ENCODE measurements at places on chromosomes 7 and 10. TPM values are rescaled to one million over a fixed set of nuclear protein-coding genes. Genes with fewer than 3 reads are reported as not detected.
A peak's percentile ranks its signal among the peaks of the same experiment; 100 is the strongest.

Gene RPEL1
- not detected for total RNA-seq

DNA sequence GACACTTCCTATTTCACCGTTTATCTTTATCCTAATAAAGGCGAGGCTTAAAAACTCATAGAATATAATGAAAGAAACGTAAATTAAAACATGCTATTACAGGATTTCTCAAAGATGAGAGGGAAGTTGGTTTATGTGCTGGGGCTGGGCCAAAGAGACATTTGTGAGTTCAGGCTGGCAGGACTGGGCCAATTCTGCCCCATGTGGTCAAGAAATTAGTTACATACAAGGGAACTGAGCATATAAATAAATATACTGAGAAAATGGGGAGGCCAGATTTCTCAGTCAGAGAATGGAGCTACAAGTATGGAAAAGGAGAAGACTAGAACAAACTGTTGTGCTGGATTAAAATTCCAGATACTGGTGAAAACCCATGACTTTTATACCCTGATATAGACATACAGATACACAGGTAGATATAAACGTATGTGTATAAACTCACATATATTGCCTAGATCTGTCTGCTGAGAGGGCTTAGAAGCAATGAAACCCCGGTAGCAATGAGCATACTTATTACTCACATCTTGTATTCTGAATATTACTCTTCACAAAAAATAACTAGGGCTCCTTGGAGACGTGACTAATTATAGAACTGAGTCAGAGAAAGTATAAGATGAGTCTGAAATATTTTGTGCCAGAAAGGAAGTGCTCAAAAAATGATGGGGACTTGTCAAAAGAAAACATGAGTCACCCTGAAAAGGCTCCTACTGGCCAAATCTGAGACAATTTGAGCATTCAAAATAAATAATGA, 155.7 kb upstream of the FGFR2 start:
- DNase-seq = peak; percentile 32

- no peak for DNase-seq
Measured at GRCh38 chr10:84341538-84341856, 13.1 kb downstream of the CCSER2 start.

GRCh38 chr7:12475362-12476063, 71.8 kb upstream of the VWDE start:
- DNase-seq = peak; percentile 68

Gene BRAT1
- total RNA-seq = 20.4 TPM

- DNase-seq = no peak
Measured at GRCh38 chr10:80161321-80162083, 29.0 kb downstream of the PLAC9 start.

- DNase-seq = peak; percentile 38
Measured at GRCh38 chr7:33757563-33758165, 147.7 kb upstream of the BMPER start.

Gene PCGF5
- 13.5 TPM for total RNA-seq

- no peak for DNase-seq
Measured at GRCh38 chr10:132063432-132063831, 2.3 kb upstream of the JAKMIP3 start.

DNA sequence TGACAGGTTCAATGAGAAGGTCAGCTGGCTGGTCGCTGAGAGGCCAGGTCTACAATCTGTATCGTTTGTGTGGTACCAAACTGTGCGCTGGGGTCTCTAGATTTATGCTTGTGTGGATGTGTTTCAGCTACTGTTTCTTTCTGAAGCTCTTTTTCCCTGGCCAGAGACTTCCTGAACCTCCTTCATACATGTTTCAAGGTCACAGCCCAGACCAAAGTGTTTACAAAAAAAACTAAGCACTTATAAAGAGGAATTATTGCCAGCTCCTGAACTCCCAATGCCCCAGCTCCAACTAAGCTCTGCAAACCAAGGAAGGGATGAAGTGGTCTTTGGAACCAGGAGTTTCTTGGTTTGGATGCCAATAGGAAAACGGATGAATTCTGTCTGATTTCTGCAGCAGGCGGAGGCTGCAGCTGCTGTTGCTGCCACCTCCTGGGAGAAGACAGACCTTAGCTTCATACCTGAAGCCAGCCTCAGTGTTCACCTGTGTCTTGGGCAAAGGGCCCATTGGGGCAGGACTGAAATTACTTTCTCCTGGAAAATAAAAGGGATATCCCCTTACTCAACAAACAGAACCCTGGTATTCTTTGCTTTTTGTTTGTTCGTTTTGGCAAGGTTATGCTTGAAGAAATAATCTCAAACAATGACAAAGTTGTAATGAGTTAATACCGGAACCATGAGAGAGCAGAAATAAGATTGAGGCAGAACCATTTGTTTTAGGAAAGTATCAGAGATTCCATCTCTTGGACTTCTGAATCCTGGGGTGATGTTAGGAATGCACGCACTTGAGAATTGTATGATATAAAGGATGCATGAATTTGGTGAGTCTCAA, 24.6 kb upstream of the MKLN1 start:
- no peak for DNase-seq

Gene AKR1C2
- 10.9 TPM for total RNA-seq

Gene CNTNAP2
- 9.4 TPM for total RNA-seq

GRCh38 chr7:116087291-116087690, 56.7 kb upstream of the TFEC start:
- DNase-seq = no peak

DNA sequence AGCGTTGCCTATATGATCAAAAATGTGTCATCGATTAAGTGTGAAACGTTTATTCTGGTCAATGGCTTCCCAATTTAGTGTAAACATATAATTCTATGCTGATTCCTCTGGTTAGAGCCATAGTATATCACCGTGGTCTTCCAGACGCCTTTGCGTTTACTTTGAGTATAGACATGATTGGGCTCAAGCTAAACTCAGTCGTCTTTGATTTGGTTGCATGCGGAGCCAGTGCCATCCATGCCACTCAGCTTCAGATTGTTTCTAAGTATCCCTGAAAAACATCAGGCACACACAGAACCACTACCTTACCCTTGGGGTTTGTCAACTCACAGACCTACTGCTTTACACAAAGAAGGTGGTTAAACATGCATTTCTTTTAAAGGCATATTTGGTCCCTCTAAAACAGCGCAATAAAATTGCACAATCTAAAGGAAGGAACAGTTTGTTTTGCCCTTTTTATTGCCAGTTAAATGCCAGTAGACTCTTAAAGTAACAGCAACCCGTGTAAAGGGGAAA, 273.6 kb upstream of the KLF6 start:
- no peak for DNase-seq

DNA sequence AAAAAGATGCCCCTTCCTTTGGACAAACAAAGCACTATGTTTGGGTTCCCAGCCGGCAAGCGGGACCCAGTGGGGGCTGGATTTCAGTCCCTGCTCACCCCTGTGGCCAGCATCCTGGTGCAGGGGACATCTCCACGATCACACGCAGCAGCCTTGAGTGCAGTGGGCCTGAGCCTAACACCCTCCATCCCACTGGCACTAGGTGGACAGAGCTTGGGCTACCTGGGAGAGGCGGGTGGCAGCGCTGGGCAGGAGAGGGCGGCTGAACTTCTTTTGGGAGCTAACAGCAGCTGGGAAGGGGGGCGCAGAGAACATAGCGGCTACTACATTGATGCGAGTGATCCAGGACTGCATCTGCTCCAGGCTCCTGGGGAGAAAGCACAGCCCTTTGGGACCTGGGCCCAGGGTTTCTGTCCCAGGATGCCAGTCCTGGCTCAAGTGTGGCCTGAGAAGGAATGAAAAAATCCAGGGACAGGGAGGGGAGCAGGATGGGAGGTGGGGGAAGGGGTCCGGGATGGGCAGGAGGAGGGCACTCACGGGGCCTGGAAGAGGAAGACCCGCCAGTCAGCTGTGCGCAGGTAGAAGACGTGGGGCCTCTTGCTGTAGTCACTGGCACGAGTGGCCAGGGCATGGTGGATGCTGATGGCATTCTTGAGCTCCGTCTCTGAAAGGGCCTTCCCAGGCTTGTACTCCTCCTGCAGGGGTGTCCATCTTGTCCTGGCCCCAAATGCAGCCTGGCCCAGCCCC, 9.0 kb downstream of the NFKB2 start:
- DNase-seq = no peak

- DNase-seq = peak; percentile 68
Measured at GRCh38 chr10:86413046-86413728, 46.6 kb upstream of the GRID1 start.

DNA sequence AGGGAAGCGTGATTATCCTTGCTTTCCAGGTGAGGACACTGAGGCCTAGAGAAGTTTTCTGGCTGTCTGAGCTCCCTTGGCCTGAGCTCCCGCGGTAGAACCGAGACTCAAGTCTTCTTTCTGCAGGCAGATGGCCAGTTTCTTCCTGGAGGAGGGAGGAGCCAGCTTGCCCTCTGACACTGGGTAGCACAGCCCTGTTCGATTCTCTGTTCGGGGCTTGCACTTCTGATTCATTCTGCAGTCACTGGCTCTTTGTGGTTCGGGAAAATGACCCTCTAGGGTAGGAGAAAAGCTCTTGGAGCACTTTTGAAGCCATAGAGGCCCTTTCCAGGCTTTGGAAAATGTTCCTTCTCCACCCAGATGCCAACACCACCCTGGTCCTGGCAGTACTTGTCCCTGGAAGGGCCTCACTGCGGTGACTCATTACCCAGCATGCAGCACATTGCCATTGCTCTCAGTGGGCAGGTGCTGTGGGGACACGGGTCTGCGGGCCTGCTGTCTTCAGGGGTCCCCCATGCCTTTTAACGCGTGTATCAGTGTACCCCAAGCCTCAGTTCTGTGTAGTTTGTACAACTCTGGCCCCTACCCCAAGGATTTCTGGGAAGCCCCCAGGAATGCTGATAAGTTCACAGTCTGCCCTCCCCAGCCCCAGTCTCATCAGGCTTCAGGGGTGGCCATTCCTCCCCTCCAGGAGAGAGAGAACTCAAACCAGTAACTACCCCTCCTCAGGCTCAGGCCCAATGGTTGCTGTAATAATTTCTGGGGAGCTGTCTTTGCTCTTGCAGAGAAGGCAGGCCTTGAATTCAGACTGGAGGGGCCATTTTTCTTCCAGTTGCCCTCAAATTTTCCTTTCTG, 11.9 kb downstream of the CHST3 start:
- DNase-seq = peak; percentile 49

DNA sequence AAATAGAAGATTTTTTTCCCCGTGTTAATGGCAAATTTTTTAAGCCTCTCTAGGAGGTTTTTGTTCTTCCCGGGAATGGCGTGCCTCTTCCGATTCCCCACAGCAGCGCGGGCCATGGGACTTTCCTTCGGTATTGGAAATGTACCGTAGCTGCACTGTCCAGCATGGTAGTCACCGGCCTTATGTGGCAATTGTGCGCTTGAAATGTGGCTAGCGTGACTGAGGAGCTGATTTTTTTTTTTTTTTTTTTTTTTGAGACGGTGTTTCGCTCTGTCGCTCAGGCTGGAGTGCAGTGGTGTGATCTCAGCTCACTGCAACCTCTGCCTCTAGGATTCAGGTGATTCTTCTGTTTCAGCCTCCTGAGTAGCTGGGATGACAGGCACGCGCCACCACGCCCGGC, 938 bp upstream of the TCTN3 start:
- DNase-seq = no peak

DNA sequence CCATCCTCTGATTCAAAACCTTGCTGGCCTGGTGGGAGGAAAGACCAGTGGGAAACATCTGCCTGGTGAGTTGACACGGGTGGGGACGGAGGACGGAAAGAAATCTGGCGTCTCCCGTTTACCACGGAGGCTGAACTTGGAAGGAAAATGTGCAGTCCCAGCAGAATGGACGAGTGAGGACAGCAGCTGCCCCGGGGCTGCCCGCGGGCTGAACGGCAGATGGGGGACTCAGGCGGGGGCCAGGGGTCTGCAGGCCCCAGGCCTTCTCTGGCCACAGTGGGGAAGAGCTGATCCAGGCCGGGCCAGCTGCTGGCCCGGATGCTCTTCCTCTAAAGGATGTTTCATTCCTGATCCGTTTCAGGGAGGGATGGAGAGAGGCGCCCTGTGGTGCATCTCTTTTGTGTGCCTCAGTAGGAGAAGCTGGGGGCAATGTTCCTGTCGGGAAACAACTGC, 147.5 kb upstream of the CHST15 start:
- peak; percentile 68 for DNase-seq

GRCh38 chr10:53836638-53837037, 964.4 kb downstream of the PCDH15 start:
- no peak for DNase-seq

DNA sequence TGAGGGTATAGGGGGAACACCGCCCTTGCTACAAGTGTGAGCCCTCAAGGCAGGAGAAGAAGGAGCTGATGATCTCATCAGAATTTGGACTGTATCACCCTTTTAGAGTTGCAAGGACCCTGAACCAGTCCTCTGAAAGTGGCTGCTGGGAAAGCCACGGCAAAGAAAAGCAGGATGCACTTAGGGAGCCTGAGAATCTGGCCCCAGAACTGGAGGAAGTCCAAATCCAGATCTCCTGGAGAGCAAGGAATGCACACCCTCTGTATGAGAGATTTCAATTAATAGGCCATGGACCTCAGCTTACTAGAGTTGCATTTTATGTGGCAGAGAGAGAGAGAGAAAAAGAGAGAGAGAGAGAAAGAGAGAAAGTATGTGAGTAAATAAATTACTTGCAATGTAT, 662.9 kb downstream of the CCSER2 start:
- DNase-seq = peak; percentile 33

Gene CNNM1
- 0.04 TPM for total RNA-seq

GRCh38 chr10:60388709-60389301, 870 bp downstream of the ANK3 start:
- peak; percentile 53 for DNase-seq

DNA sequence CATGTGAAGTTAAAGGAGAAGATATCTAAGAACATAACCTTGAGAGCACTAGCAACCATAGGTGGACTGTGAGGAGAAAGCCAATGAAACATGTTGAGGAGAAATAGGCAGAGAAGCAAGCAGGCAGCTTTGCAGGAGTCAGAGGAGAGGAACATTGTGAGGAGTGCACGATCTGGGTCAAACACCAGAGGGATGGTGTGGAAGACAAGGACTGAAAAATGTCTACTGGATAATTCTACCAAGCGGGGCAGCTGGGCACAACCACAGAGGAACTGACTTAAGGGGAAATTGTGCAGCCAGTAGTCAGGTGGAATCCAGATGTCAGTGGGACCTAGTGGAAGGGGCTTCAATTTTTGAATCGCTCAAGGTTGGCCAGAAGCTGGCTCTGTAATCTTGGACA, 111.9 kb upstream of the LANCL2 start:
- DNase-seq = no peak

GRCh38 chr10:86105640-86106039, 261.0 kb downstream of the GRID1 start:
- no peak for DNase-seq

Gene FERD3L
- not detected for total RNA-seq

DNA sequence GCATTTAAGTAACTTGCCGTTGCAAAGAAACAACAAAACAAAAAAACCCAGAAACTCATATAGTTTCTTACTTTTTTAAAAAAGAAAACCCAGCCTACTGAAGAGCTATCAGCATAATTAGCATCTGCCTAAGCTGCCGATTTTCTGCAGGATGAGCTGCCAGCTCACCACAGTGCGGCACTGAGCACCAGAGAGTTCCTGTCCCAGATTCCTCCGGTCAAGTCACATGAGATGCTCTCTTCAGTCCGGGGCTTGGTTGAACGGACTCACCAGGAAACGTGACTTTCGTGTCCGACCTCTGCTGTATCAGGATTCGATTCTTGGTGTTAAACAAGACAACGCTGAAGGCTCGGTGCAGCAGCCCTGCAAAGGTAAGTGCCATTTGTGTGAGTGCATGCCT, 3.2 kb downstream of the IDI2 start:
- no peak for DNase-seq
